ENCODE measurements at places on chromosomes 4 and X. TPM values are rescaled to one million over a fixed set of nuclear protein-coding genes. Genes with fewer than 3 reads are reported as not detected.

- DNase-seq = peak; percentile 3
Measured at GRCh38 chrX:14356401-14356800, 172.9 kb upstream of the GLRA2 start.

DNA sequence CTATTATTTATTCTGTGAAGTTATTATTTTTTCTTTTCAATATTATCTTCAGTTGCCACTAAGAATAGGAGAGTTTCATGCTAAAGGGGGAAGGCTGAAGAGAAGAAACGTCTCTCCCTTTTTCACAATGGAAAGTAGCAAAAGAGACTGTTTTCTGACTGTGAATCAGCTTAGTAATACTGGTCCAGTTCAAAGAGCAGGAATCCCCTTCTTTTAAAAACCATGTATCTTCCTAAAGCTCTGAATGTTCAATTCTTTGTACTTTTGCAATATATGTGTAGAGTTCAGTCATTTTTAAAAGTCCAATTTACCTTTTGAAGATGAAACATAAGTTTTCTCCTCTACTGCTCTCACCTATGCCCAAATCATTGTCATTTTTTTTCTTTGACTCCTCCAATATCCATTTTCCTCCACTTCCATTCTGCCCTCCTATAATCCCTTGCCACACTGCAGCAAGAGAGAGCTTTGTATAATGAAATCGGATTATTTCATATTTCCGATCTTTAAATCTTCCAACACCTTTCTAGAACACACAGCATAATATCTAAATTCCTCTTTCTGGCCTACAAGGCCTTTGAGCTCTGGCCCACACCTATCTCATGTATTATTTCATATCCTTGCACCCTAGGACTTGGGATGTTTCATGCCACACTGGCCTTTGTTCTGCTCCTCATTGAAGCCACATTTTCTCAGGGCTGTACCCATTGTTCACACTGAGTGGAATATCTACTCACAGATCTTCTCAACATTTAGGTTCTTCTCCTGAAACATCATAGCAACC lies 195.3 kb downstream of the CAMK2D start:
- no peak for DNase-seq

GRCh38 chr4:76066546-76066945 lies 8.0 kb upstream of the ART3 start:
- no peak for DNase-seq

- no peak for DNase-seq
Measured at GRCh38 chrX:122046226-122046625, 998.8 kb downstream of the GLUD2 start.

CD38 gene
- polyA plus RNA-seq = 4.8 TPM

RELL1 gene
- polyA plus RNA-seq = 7.7 TPM

DNA sequence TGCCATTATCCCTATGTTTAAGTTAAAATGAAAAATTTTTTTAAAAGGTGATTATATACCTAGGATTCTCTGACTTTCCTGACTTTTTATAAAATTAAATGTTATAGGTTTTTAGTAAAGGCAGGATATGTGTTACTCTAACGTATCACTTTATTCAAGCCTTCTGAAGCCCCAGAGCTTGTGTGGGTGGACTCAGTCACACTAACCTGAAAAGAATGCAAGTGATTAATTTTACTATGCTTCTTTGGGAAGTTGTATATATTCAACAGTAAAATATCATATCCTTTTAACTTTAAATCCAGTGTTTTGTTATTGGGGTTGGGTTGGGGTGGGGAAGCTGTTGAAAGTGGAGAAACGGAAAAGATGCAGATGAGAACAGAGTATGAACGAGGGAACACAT lies 22.8 kb downstream of the PDLIM3 start:
- DNase-seq = no peak
